ENCODE measurements at places on chromosomes 7 and 10.

GRCh38 chr10:120729547-120729946 lies 121.6 kb upstream of the WDR11 start:
- no peak for DNase-seq

GRCh38 chr7:85931919-85932318 lies 711.8 kb upstream of the GRM3 start:
- DNase-seq = no peak

DNA sequence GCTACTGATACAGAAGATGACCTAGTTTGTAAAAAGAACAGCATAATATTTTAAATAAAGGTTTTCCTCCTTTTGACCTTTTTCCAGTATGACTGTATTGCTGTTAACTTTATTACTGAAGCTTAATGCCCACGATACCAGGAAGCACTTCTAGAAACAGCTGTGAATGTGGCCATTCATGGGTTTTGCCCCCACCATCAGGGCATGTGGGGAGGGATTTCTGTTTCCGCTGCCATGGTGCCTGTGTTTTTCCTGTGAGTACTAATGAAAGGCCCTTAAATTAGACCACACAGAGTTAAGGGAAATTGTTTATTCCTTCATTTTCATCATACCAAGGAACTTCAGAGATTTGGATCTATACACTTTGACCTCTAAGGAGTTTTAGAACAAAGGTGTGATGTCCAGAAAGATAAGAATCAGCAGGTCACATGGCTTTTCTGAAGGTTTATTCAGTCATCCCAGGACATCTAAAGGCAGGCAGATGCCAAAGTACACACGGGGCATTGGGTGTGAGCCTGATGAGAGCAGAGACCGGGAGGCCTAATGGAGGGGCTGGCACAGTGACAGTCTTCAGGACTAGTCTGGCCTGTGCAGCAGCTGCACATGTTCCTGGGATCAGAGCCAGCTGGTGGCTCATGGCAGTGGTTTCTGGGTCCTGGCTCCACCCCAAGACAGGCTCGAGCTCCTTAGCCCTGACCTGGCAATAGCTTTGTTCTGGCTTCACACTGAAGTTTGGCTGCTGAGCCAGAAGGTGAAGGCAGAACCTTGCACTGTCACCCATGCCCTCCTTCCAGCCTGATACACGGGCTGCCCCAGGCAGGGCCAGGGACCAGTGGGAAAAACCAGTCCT lies 190.9 kb downstream of the REEP3 start:
- DNase-seq = no peak

DNA sequence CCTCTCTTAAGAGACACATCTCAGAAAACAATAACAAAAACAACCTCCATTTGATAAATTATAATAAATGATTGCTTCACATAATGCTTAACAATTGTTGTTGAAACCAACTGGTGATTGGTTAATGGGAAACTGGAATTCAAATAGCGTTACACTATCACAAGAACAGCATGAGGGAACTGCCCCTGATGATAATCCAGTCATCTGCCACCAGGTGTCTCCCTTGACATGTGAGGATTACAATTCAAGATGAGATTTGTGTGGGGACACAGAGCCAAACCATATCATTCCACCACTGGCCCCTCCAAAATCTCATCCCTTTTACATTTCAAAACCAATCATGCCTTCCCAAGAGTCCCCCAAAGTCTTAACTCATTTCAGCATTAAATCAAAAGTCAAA lies 375.9 kb downstream of the BMPER start:
- DNase-seq = no peak

DNA sequence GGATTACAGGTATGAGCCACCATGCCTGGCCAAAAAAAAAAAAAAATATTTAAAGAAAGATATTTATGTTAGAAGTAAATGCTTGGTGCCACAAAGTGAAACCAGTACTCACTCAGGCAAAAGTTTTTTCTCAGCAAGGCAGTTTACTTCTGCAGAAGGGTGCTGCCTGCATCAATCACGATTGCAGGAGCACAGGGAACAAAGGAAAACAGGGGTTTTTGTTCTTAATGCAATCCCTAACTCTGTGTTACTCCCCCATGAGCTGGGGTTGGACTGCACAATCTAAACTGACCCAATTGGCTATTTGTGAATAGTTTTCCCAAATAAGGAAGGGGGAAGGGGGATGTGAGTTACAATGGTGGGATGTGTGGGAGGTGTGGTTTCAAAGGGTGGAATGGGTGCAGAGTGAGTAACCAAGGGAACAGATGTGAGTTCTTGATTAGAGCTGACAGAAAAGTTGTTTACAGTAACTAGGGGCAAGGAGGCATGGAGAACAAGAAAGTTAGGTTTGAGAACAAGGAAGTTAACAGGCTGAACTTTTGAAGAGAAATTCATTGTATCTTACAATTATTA lies 255.4 kb downstream of the TYW1 start:
- no peak for DNase-seq

- no peak for DNase-seq
Measured at GRCh38 chr10:119420950-119421875, 121.3 kb downstream of the RGS10 start.

GRCh38 chr7:116738378-116738777 lies 66.4 kb downstream of the MET start:
- no peak for DNase-seq

DNA sequence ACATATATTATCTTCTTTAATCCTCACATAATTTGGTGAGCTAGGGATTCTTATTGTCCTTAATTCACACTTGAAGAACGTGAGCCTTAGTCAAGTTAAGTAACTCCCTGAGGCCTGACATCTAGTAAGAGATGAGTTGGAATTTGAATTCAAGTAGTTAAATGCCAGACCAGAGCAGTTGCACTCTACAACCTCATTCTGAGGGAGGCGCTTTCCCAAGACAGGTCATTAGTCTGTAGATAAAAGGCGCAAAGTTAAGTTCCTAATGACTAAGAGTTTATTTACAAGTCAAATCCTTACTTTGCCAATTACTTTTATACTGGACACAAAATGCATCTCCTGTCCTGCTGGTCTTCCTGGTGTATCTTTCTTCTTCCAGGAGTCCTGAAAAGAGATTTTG lies 3.6 kb upstream of the EXOC6 start:
- no peak for DNase-seq

GRCh38 chr7:143492043-143492471 lies 14.4 kb downstream of the TAS2R41 start:
- no peak for DNase-seq

- no peak for DNase-seq
Measured at GRCh38 chr10:70649526-70649925, 22.8 kb upstream of the ADAMTS14 start.

DNA sequence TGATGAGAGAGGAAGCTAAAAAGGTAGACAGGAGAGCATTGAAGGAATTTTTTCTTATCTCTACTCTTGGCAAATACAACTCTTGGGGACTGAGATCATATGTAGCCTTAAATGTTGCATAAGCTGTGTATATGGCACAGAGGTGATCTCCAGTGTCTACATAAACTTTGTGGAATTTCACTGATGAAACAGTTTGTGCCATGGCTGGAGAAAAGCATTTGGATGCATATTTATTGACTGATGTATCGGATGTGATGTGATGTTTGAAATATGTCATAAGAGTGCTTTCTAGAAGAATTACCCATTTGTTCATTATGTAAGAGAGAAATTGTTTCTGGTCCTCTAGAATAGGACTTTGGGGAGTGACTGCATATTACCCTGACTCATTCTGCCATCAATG lies 244.9 kb upstream of the LRRTM3 start:
- no peak for DNase-seq

GRCh38 chr7:114663502-114663901 lies 248.9 kb downstream of the FOXP2 start:
- no peak for DNase-seq

- DNase-seq = no peak
Measured at GRCh38 chr10:69885379-69886013, 83.8 kb downstream of the COL13A1 start.

- DNase-seq = no peak
Measured at GRCh38 chr7:34133983-34134782, 228.8 kb downstream of the BMPER start.

DNA sequence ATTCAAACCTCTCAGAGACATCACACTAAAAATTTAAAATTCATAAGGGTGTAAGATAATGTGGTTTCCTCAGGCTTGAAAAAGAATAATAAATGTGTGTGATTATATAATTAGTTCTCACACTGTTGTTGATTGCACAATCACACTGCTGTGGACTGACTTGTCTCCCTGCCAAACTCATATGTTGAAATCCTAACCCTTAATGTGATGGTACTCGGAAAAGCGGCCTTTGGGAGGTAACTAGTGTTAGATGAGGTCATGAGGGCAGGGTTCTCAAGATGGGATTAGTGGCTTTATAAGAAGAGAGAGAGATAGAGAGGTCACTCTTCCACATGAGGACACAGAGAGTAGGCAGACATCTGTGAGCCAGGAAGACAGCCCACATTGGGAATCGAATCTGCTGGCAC lies 128.5 kb upstream of the COL1A2 start:
- no peak for DNase-seq

- peak; percentile 44 for DNase-seq
Measured at GRCh38 chr10:80356563-80356988, at the start of the genes DYDC1 and DYDC2. TSS of gene DYDC1 (minus strand) at chr10:80356755. CDS start at chr10:80352601, 4,154 bp downstream. TSS of gene DYDC2 (plus strand) at chr10:80356781. CDS start at chr10:80362444, 5,663 bp downstream.

DNA sequence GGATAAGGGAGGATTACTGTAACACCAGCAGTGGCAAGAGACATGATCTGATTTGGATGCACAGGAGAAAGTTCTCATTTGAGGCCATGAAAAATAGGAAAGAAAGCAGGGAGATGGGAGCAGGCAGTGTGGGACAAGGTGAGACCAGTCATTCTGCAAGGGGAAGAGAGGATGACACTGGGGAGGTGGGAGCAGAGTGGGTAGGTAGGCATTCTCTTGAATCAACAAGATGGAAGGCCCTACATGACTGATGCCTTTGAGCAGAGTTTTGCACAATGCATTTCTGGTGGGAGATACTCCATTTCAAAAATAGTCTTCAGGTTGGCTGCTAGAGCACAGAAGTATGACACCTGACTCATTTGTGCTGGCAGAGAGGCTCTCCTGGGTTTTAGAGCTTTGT lies 10.5 kb downstream of the RPS24 start:
- DNase-seq = no peak

DNA sequence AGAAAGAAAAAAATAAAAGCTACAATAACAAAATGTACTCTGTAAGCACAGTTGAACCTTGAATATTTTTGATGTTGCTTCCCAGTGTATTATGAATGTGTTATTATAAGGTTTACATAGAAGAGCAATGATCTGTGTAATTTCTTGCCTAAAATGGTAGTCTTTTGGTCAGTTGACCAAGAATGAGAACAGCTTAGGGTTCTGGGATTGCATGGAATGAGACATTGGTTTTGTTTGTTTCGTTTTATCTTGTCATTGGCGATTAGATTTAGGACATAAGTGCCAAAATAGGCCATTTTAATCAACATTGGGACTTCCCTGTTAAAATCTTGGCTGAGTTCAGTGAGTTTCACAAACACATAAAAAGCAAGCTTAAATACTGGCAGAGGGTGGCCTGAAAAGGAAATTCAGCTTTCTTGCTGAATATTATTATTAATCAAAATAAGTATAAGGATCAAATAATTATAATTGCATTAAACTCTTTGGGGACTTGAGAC lies 49.1 kb upstream of the GLCCI1 start:
- no peak for DNase-seq

- no peak for DNase-seq
Measured at GRCh38 chr7:85167636-85168035, 19.2 kb downstream of the SEMA3D start.

DNA sequence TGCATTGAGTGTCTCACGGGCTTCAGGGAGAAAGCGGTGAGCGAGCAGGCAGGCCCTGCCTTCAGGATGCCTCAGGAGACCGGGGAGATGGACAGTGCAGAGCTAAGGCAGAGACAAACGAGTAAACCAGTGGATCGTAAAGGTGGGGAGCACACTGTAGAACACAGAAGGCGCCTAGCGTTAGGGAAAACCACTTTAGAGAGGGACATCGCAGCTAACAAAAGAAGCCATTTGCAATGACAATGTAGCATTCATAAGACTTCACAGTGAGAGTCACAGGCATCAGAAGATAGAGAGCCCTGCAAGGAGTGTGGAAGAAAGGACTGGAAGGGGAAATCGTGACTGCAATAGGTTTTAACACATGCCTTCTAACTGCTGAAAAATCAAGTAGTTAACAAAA lies 54.9 kb upstream of the TMEM273 start:
- no peak for DNase-seq

GRCh38 chr7:139180700-139181311 lies 50.2 kb upstream of the UBN2 start:
- no peak for DNase-seq

- DNase-seq = peak; percentile 72
Measured at GRCh38 chr10:43396061-43396927, 12.7 kb downstream of the HNRNPF start.

- peak; percentile 9 for DNase-seq
Measured at GRCh38 chr10:89702121-89702480, 711 bp downstream of the KIF20B start.

GRCh38 chr10:19922236-19922963 lies 106.2 kb downstream of the PLXDC2 start:
- no peak for DNase-seq

All from stimulated activated CD4-positive, alpha-beta T cell treated with anti-CD3 and anti-CD28 coated beads, Interleukin-4, amount 100 ng/mL, for 24 hours (primary cell).